ENCODE measurements at places on chromosomes 7 and 10.
A peak's percentile ranks its signal among the peaks of the same experiment; 100 is the strongest.

DNA sequence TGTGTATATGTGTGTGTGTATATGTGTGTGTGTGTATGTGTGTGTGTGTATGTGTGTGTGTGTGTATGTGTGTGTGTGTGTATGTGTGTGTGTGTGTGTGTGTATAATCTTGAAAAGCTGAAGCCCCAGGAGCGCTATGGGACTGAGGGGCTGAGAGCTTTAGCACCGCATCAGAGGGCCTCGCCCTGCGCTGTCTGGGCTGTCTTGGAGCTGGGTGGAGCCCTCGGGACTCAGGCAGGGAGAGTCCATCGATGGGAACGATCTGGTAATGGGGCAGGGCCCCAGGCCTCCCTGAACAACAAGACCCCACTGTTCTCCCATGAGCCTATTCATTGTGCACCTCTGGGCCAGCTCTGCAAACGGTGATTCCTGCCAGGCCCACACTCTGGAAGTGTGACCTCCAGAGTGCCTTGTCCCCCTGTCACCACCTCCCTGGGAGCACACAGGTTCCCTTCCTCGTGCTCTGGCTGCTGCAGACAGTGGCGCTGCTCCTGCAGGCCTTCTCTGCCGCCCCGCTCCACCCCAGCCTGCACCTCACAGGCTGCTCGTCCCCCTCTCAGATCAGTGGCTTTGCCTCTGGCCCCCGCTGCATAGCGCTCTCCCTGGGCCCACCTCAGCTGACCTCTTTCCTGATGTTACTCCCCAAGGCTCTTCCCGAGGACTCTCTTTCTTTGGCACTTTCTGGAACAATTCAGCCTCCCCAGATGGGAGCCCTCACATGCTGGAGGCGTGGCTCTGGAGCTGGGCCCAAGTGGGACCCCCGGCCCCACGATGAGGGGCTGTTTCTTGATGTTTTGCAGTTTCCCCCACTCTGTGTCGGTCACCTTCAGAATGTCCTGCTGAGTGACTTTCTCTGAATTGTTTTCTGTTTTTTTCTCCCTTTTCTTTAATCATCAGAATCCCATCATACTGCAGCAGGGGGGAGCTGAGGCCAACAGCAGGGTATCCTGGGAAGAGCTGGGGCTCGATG lies 542.2 kb upstream of the FOXK1 start:
- no peak for DNase-seq

DNA sequence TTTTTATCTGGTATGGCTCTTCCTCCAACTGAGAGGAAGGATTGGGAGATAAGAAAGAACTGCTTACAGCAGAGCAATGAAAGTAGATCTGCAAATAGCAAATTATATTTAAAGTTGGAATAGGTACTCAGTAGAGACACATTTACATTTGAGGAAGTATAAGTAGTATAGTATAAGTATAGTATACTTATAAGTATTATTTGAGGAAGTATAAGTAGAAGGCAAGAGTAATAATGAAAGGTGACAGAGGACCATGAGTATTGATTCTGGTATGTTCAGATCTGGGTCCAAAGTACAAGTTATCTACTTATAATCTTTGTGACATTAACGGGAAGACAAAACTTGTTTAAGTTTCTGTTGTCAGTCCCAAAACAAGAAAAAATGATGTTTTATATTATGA lies 527.6 kb upstream of the SORCS1 start:
- no peak for DNase-seq

DNA sequence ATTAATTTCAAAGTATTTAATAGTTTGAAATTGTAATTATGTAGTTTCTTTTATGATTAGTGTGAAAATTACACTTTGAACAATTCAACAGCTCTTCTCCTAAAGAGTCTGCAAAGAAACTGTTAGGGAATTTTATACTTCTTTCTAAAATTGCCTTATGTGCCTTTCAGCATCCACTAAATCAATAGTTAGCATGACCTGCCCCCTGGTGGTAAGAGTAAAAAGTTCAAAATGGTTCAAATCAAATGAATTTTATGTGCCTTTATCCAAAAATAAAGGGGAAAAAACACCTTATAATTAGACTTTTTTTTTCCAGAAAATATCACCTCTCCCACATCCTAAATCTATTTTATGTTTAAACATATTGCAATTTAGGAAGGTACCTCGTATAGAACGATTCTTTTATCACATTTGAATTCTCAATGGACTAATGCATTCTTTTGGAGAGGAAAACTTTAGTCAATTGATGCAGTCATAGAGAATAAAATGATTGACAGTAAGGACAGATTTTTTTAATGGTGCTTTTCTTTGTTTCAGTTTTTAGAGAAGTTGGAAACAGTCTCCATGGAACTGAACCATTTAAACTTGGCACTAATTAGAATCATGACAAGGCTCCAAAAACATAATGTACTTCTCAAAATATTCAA lies 163.7 kb downstream of the SEMA3D start:
- DNase-seq, result peak; percentile 38

GRCh38 chr7:11060893-11061292 lies 87.2 kb downstream of the PHF14 start:
- no peak for DNase-seq

GRCh38 chr7:6299774-6300173 lies 27.4 kb upstream of the CYTH3 start:
- no peak for DNase-seq

DNA sequence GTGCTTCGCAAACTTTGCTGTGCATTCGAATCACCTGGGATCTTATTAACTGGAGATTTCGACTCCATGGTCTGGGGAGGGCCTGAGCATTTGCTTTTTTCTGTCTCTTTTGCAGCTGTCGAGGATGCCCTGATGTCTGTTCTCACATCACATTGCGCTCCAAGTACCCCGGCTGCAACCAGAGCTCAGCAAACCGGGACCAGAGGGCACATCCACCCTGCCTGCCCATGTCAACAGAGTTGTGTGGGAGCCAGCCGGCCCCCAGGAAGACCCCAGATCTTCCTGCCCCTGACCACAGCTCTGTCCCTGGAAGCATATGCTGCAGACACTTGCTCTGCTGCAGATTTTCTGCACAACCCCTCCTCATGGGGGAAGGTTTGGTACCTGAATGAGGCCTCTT lies 180.8 kb downstream of the ADARB2 start:
- no peak for DNase-seq

DNA sequence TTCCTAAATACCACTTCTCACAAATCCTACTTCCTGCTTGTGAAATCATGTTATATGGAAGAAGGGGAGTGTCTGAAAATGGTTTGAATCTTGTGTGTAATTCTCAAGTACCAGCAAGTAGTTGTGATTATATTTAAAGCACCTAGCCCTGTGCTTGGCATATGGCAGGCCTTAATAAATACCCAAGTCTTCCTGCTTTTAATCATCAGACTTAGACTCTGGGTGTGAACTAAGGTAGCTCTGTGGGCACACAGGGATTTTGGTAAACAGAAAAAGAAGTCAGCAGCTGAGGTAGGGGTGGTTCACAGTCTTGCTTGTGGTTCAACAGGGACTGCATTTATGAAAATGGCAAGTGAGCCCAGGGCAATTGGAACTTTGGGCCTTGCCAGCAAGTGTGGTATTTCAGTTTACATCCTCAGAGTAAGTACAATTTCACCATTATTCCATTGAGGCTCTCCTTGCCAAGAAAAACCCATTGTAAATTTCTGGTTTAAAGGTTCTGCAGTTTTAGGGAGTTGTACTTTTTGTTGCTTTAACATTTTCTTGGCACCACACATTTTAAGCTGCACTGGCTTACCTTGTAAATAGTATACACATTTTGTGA lies 215.5 kb downstream of the AUTS2 start:
- DNase-seq, result peak; percentile 75

GRCh38 chr7:123748171-123748733 lies 551 bp downstream of the WASL start:
- no peak for DNase-seq

Data from NCI-H524 (cell line).